ENCODE measurements at places on chromosomes 5 and 9.

DNA sequence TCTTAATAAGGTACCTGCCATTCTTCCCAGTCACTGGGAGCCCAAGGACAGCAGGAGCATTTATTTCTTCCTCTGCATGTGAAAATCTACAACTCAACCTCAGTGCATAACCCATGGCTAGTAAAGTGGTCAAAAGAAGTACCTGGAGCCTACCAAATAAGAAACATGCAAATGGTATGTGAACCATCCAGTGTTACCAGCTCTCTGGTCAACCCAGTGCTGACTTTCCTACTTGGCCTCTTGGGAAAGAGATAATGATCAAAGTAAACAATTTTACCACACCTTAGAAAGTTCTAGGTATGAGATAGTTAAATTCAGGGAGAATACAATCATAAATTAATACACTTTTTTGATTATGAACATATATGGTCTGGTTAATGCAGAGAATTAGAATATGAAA is 325.6 kb downstream of the ENC1 start:
- DNase-seq = no peak

- DNase-seq = no peak
Measured at GRCh38 chr5:169174923-169175322, 126.0 kb downstream of the SLIT3 start.

GRCh38 chr9:113675475-113675941 is 200.6 kb upstream of the ZNF618 start:
- DNase-seq = peak; percentile 98

GRCh38 chr5:39533749-39534148 is 109.0 kb upstream of the DAB2 start:
- no peak for DNase-seq

DNA sequence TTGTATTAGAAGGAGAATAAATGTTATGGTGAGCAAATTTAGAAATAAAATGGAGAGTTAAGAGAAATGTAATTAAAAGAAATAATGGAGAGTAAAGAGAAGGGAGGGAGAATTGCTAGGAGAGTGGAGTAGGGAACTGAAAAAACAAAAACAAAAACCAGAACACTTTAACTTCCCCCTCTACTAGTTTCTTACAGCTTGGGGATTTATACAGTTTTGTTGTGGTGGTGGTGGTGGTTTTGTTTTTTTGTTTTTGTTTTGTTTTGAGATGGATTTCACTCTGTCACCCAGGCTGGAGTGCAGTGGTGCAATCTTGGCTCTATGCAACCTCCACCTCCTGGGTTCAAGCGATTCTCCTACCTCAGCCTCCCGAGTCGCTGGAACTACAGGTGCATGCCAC is 322.4 kb downstream of the TMEM167A start:
- DNase-seq = no peak

- DNase-seq = peak; percentile 12
Measured at GRCh38 chr5:6632324-6632887, 438 bp downstream of the NSUN2 start.

GRCh38 chr5:14669975-14670374 is 5.5 kb downstream of the OTULIN start:
- no peak for DNase-seq

DNA sequence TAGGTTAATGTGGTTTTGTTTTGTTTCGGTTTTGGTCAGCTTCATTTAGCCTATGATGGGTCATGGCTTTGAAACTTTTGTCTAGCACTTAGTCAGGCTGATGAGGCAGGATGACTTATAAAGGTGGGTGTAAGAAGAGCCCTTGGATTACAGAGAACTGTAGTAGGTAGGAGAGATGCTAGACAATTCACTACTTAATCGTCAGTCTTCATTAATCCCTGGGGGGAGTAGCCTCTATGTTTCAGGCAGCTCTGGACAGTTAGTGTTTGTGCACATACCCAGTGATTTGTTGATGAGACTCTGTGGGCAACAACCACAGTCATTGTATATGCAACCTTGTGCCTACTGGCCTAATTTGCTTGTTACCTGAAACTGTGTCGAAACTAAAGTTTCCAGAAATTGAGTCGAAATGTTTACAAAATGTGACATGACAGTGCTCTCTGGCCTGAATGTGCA is 113.3 kb downstream of the MTREX start:
- DNase-seq = no peak

DNA sequence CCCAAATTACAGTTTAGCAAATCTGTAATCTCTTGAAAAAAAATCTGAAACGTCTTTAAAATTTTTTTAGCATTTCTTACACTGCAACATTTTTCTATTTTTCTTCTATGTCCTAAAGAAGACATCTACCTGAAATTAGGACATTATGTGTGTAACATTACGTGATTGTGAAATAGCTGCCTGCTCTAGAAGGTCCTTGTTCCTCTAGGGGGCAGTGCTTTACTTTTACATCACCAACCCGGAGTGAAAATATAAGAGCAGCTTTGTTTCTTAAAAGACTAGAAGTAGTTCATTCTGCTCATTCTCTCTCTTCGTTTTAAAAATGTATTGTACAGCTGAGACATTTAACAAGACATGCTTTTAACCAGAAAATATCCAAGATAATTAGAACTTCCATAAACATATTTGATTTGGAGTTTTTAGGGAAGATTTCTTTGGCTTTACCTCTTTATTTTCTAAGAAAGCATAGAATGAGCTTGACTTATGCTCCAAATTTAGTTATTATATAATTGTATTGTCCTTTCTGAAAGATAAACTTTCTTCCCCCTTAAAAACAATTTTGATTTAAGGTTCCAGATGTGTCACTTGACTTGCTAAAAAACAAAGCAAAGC is 48.1 kb upstream of the RIOK2 start:
- DNase-seq = peak; percentile 76

GRCh38 chr9:12748016-12748415 is 26.8 kb upstream of the LURAP1L start:
- DNase-seq = peak; percentile 19

- peak; percentile 44 for DNase-seq
Measured at GRCh38 chr9:108654566-108654965, 201.2 kb downstream of the ACTL7B start.

- DNase-seq = peak; percentile 24
Measured at GRCh38 chr5:120545951-120546350, 81.9 kb downstream of the PRR16 start.

GRCh38 chr5:861442-862366 is 10.9 kb upstream of the ZDHHC11 start:
- DNase-seq = no peak

DNA sequence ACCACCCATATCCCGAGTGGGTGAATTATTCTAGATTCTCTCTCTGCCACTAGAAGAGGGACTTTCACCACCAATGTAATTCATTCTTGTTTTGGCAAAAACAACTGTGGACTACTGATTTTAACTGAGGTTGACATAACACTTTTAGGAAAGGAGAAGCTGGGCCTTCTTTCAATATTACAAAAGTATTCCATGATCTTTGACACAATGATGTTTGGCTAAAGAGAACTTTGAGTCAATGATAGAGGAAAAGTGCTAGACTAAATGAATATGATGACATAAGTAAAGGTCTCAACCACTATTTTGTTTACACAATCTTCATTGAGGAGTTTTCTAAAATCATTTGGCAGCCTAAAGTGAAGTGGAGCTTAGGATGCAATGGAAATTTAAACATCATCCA is 336.9 kb upstream of the PDE4D start:
- no peak for DNase-seq

- DNase-seq = no peak
Measured at GRCh38 chr5:179223961-179224360, 121.3 kb downstream of the ADAMTS2 start.

GRCh38 chr5:7628248-7628647 is 222.7 kb downstream of the CFAP90 start:
- DNase-seq = no peak

DNA sequence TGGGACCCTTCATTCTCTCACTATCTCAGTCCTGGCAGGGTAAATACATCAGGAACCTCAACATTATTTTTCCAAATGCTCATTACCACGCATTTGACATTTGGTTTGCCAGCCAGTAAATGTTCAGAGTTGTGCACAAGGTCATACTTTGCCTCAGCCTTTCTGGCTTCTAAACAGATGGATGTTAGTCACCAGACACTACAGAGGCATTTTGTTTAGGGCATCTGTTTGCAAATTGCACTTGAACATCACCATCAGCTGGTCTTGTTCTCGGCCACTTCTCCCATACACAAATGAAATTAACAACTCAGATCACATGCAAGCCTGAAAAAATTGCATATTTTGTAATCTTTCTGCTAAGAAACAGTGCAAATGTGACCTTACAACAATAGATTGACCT is 75.0 kb upstream of the SLC1A1 start:
- no peak for DNase-seq

DNA sequence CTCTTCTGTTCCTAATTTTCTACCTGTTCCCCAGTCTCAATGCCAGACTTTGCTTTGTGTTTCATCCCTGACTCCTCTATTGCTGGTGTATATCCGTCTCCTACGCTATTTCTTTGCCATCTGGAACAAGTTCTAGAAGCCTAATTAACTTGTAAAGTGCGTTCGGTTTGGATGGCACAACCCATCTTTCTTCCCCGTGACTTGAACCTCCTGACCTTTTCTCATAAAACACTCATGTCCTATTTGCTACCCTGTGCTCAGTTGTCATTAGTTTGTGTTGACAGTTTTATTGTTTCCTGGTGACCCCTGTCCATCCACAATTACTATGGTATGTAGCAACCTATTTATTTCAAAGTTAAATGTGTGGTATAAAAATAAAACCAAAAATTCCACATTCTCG is 323.5 kb downstream of the TLE4 start:
- DNase-seq = no peak

- DNase-seq = no peak
Measured at GRCh38 chr5:40649463-40650030, 30.2 kb upstream of the PTGER4 start.

DNA sequence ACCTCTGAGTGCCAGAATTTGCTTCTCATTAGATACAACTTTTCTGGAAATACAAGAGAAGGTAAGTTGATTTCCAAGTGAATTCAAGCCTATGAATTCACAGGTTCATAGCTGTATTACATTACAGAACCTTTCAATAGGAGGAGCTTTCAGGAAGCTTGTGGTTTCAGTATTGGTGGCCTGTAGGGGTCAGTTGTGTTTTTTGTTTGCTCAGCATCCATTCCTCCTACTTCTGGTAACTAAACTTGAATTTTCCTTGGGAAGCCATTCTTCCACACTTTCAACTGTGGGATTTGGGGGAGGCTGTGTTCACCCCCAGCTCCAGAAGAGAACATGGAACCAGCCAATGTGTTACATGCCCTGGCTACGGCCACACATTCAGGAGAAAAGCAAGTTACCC is 5.6 kb upstream of the CYSTM1 start:
- DNase-seq = no peak

DNA sequence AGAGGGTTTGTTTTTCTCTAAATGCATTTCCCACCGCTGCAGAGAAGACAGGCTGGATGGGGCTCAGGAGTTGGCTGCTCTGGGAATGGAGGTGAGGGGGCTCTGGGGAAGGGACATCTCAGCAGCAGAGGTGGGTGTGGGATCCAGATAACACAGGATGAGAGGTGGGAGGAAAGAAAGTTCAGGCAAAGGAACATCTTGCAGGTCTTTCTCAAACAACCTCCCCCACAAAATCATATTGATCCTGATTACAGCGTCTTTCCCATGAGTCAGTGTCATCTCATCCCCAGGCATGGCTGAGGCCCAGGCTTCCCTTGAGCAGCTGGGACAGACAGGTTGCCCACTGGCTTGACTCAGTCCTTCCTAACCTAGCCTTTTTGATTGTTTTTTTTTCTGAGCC is 11.3 kb upstream of the ACSL6 start:
- DNase-seq = no peak

- DNase-seq = no peak
Measured at GRCh38 chr9:89748021-89748670, 143.3 kb downstream of the GADD45G start.

GRCh38 chr9:114511978-114512874 is 7.0 kb upstream of the WHRN start:
- no peak for DNase-seq

- no peak for DNase-seq
Measured at GRCh38 chr9:129511285-129511900, 109.5 kb downstream of the C9orf50 start.

Measured in fibroblast of skin of scalp (primary cell).